ENCODE measurements at places on chromosomes 5 and 9. TPM values are rescaled to one million over a fixed set of nuclear protein-coding genes. Genes with fewer than 3 reads are reported as not detected.

Gene LCN10
- total RNA-seq: 0.12 TPM

Gene AGXT2
- not detected for total RNA-seq

Gene INSL6
- not detected for total RNA-seq

Gene SPRY4
- total RNA-seq: 13.8 TPM

Gene NKD2
- 3.7 TPM for total RNA-seq

Gene BNC2
- 12.0 TPM for total RNA-seq

Gene IFNK
- total RNA-seq: not detected

Gene PCDHB15
- total RNA-seq: 0.69 TPM

Gene PCDHB6
- total RNA-seq: 0.24 TPM

Gene GGTA1
- 3.2 TPM for total RNA-seq

Gene PDE4D
- 137 TPM for total RNA-seq

Gene PCDHA4
- 0.93 TPM for total RNA-seq

Gene TMEM232
- 3.9 TPM for total RNA-seq

Gene SNAPC4
- total RNA-seq: 7.6 TPM

Gene TRAPPC13
- total RNA-seq: 31.9 TPM

Gene PTGER4
- total RNA-seq: 38.5 TPM

Gene TMC1
- 0.77 TPM for total RNA-seq

Gene LRRC14B
- total RNA-seq: not detected

Gene PCDHB3
- total RNA-seq: 1.9 TPM

Gene KLF9
- 45.4 TPM for total RNA-seq

Gene GABRP
- total RNA-seq: 2.0 TPM

Gene BAAT
- not detected for total RNA-seq

Gene PRRT1B
- 9.4 TPM for total RNA-seq

Gene ZNF300
- total RNA-seq: 3.5 TPM

Gene SLC36A2
- total RNA-seq: not detected

Gene FGFR4
- total RNA-seq: 28.9 TPM

Gene SCGB3A2
- total RNA-seq: not detected

Gene CANX
- total RNA-seq: 521 TPM

Gene RECK
- total RNA-seq: 3.7 TPM

Gene LHX6
- total RNA-seq: 5.1 TPM

Gene APBA1
- total RNA-seq: 10.1 TPM

Gene ZFP37
- 0.51 TPM for total RNA-seq

Gene UNC5A
- total RNA-seq: 0.16 TPM

Gene ANGPTL2
- 50.9 TPM for total RNA-seq

Gene IFNA21
- not detected for total RNA-seq

Gene IL31RA
- total RNA-seq: 0.12 TPM

Gene PTPN3
- 30.3 TPM for total RNA-seq

Gene PALM2AKAP2
- 2.0 TPM for total RNA-seq

Gene IL13
- not detected for total RNA-seq

Gene PDGFRB
- 27.1 TPM for total RNA-seq

Gene MAMDC4
- 18.5 TPM for total RNA-seq

Gene PCDHB14
- 0.98 TPM for total RNA-seq

Gene ADGRD2
- not detected for total RNA-seq

Gene SLC36A3
- total RNA-seq: not detected

Gene CDK9
- 111 TPM for total RNA-seq

Gene WWC1
- 14.7 TPM for total RNA-seq

Gene SLC1A3
- total RNA-seq: 7.9 TPM

Gene ANKRD33B
- 1.7 TPM for total RNA-seq

Gene PCDH1
- total RNA-seq: 75.1 TPM

Gene WNK2
- total RNA-seq: 175 TPM

Gene SLC6A7
- total RNA-seq: 15.2 TPM

Gene ZNF883
- total RNA-seq: 0.38 TPM

Gene NMUR2
- not detected for total RNA-seq

Gene SPATA31D4
- total RNA-seq: not detected

Gene LHX3
- total RNA-seq: not detected

Gene FOXD4L4
- total RNA-seq: not detected

Gene LEAP2
- 2.9 TPM for total RNA-seq

Gene SLC45A2
- 1.2 TPM for total RNA-seq

Gene GMCL2
- total RNA-seq: not detected

Gene FREM1
- total RNA-seq: 1.4 TPM

All from mucosa of descending colon (tissue), 3 donors.